SJSA1 (cell line): ENCODE measurements at places on chromosomes 5 and 9.

DNA sequence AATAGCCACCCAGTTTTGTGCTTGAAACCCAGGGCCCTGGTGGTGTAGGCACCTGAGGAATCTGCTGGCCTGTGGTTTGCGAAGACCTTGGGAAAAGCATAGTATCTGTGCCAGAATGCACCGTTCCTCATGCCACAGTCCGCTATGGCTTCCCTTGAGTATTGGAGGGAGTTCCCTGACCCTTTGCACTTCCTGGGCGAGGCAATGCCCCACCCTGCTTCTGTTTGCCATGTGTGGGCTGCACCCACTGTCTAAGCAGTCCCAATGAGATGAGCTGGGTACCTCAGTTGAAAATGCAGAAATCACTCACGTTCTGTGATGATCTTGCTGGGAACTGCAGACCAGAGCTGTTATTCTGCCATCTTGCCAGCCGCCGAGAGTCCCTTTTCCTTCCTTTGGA lies 483.5 kb downstream of the AGTPBP1 start:
- DNase-seq: no peak

DNA sequence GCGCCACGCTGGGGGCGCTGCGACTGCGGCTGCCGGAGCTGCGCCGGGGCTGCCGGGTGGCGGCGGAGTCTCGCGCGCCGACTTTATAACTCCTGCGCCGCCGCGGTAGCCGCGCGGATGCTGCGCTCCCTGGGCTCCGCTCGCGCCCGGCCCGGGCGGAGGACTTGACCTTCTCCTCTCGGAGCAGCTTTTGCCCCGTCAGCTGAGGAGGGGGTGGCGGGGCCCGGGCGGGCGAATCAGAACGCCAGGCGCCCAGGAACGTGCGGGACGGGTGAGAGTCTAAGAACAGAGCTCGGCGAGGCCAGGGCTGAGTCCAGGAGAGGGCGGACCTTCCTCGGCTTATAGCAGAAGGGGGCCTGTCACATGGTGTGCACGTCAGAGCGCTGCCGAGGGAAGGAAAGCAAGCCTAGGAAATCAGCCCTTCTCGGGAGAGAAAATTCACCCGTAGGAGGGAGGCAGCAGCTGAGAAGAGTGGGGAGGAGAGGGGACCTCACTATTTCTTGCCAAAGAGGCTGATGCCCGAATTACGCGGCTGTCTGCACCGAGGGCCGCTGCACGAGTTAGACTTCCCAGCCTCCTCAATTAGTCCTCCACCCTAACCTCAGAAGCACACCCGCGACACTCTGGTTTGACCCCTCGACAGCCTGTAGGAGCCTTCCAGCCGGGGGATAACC lies at the start of gene FOXD1:
FOXD1 (minus strand) TSS at position 315 of the 674 bp plus-strand sequence. CDS start 415 bp downstream, outside the sequence.
- DNase-seq: peak; percentile 95

DNA sequence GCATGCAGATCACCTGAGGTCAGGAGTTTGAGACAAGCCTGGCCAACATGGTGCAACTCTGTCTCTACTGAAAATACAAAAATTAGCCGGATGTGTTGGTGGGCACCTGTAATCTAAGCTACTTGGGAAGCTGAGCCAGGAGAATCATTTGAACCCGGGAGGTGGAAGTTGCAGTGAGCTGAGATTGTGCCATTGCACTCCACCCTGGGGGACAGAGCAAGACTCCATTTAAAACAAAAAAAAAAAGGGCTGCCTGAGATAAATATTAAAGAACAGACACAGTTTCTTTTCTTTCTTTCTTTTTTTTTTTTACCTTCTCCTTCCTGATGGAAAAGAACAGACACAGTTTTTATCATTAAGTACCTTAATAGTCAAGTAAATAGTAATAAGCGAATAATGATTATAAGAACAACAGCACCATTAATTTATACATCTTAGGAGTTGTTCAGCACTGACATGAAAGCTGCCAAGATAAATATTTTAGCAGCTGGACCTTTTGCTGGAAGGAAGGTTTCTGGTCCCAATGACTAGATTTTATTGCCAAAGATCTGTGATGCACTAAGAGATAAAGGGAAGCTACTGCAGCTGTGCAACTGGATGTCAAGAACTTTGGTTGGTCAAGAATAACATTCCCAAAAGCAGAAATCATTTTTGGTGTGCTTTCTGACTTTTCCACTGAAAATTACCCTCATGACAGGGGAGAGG lies 7.0 kb downstream of the CENPP start:
- DNase-seq: no peak

GRCh38 chr5:122436615-122437014 lies 124.6 kb downstream of the SNCAIP start:
- no peak for DNase-seq

DNA sequence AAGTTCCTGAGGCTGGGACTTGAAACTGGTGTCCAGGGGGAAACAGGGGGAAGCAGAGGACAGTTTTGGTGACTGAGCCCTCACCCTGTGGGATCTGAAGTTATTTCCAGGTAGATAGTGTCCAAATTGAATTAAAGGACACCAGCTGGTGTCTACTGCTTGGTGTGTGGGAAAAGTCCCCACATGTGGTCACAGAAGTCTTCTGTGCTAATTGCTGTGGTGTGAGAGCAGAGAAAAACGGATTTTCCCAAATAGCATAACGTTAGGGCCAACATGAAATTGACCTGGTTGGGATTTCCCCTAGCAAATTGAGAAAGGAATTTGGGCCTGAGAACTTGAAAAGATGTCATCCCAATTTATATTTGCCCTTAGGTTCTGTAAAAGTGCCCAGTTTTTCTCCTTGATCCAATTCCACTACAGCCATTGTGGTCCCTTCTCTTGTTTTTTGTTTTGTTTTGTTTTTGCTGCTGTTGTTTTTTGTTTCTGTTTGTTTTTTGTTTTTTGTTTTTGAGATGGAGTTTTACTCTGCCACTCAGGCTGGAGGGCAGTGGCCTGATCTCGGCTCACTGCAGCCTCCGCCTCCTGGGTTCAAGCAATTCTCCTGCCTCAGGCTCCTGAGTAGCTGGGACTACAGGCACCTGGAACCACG lies 5.6 kb upstream of the STARD4 start:
- DNase-seq: no peak

DNA sequence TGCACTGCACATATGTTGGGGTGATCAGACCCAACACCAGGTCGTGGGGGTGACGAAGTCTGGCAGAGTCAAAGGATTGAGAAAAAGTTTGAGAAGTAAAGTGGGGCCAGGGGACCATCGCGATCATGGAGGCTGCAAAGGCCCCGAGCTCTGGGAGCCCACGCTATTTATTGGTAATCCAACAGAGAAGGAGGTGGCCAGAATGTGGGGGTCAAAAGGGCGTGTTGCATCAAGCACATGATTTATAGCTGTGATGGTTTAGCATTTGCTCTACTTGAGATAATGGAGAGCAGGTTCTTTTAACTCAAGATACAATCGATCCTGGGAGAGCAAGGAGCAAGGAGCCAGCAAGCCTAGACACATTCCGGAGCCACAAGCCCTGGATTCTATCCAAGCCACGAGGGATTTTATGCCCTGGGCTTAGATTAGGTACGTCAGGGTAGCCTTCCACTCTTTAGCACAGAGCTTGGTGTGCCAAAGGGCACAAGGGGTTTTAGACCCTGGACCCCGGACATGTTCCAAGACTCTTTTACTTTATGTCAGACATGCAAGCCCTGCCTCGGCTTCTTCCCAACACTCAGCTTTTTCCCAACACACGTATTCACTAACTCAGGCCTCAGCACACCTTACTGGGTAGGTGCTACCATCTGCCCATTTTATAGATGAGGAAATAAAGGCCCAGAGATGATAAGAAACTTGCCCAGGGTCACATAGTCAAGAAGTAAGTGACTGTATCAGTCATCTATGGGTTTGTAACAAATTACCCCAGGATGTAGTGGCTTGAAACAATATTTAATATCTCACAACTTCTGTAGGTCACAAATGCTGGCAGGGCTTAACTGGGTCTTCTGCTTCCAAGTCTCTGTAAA lies 39.5 kb downstream of the NSUN2 start:
- DNase-seq: peak; percentile 34

GRCh38 chr9:111851553-111851952 lies 45.1 kb upstream of the UGCG start:
- DNase-seq: peak; percentile 16

GRCh38 chr9:114220061-114220541 lies 64.8 kb downstream of the COL27A1 start:
- DNase-seq: peak; percentile 46

GRCh38 chr5:14406554-14406849 lies 175.1 kb upstream of the OTULINL start:
- DNase-seq: peak; percentile 69

DNA sequence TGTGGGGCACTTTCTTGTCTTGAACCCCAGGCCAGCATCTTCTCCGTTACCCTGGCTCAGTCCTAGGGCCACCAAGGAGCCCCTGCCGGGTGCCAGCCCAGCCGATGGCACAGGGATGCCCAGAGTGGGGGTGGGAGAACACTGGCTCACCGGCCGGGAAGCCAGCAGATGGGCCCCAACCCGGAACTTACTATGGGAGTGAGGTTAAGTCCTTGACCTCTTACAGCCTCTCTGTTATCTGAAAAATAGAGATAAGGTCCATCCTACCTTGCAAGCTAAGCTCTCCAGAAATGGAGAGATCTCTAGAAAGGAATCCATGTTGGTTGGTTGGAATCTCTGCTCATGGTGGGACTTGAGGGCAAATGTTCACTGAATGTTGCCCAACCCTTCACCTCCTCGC lies 20.8 kb downstream of the SH3PXD2B start:
- DNase-seq: no peak

GRCh38 chr9:123316053-123316718 lies 39.8 kb upstream of the CRB2 start:
- DNase-seq: no peak

DNA sequence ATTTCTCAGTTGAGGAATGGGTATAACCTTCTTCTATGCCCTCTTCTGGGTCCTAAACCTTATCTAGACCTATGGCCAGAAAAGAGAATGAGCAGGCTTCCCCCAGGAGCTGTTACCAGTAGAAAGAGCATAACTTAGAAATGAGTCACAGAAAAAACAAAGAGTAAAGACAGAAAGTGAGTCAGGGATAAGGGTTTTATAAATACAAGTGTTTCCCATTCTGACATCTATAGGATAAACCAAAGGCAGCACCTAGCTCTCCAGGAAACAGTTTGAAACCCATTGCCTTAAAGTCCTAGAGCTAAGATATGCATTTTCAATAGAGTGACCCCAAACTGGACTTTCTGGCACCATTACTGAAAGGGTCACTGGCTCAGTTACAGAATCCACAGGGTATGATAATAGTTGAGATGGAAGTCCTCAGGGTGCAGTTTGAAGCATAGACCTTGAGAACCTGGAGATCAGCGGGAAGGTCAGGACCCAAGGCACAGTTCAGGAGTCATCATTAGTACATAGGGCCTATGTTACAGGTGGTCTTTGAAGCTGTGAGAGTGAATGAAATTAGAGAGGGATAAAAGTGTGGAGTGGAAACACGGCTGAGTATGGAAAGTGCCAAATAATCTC lies 42.7 kb upstream of the LIFR start:
- DNase-seq: peak; percentile 63

DNA sequence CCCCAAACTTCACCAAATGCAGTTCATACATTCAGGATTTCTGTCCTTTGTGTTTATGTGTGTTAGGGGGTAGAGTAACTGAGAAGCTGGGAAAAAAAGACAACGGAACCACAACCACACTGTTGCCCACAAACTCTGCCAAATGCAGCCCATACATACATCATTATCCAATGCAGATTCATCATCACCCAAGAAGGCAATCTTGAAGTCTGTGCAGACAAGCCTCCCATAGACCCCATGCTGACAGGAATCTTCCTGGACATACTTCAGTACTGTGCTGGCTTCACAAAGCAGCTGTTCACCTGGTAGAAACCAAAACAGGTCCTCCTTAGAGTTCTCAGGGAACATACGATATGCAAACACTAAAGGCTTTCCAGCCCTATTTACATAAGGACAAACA lies 38.9 kb downstream of the MTMR12 start:
- no peak for DNase-seq

GRCh38 chr9:76221423-76221822 lies 172.8 kb downstream of the RFK start:
- DNase-seq: no peak

- no peak for DNase-seq
These were observed 1.9 kb downstream of the GABRP start for GRCh38 chr5:170785416-170785815.
